ENCODE measurements at places on chromosomes 11 and 22.

DNA sequence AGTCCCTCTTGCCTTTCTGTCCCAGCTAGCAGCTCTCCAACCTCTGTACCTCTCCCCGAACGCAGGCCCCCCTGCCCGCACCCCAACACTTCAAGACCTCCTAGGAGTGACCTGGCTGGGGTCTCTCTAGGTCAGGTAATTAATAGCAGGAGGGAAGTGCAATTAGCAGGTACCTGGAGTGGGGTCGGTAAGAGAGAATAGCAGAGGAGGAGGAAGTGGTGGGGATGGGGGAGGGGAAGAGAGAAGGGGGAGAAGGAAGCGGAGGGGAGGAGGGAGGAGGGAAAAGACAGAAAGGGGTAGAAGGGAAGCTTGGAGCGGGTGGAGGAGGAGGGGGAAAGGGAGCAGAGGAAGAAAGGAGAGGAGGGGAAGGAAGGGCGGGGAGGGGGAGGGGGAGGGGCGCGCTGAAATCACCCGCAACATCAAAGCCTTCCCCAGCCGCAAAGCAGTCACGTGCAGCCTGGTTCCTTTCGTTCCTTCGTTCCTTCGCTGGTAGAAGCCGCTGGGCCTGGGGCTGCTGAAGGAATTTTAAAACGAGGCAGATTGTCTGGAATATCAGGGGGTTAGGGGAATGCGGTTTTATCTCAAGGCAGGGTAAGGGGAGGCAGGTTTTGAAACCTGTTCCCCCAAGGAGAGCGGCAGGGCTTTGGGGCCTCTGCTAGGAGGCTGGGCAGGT is 29.3 kb upstream of the TCF20 start:
- DNase-seq = peak; percentile 59

DNA sequence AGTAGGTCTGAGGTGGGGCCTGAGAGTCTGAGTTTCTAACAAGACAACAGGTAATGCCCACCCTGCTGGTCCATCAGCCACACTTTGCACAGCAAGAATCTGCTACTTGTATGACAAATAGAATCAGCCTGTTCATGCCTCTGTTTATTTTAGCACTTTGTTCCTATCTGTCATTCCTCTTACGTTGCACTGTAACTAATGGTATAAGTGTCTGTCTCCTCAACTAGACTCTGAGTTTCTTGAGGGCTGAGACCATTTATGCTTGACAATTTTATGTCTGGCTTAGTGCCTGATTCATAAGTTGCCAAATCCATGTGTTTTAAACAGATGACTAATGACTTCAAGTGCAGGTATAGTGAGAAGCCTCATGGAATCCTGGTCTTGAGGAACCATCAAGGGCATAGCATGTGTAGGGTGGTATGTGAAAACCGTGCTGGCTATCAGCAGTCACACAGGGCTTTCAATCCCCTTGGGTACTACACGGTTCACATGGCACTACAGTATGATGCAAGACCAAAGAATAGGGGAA is 209.7 kb downstream of the C11orf91 start:
- no peak for DNase-seq

- no peak for DNase-seq
Measured at GRCh38 chr11:118663381-118663780, 16.1 kb downstream of the TREH start.

- DNase-seq = no peak
Measured at GRCh38 chr11:112477581-112478317, 217.1 kb upstream of the PLET1 start.

All from hematopoietic multipotent progenitor cell (in vitro differentiated cells).